ENCODE measurements at places on chromosomes 1 and 21. TPM values are rescaled to one million over a fixed set of nuclear protein-coding genes. Genes with fewer than 3 reads are reported as not detected.
A peak's percentile ranks its signal among the peaks of the same experiment; 100 is the strongest.

The SLAMF9 gene
- not detected for total RNA-seq

The CAPZB gene
- 154 TPM for total RNA-seq

The ANGPTL1 gene
- total RNA-seq: not detected

The SLC6A9 gene
- 0.74 TPM for total RNA-seq

DNA sequence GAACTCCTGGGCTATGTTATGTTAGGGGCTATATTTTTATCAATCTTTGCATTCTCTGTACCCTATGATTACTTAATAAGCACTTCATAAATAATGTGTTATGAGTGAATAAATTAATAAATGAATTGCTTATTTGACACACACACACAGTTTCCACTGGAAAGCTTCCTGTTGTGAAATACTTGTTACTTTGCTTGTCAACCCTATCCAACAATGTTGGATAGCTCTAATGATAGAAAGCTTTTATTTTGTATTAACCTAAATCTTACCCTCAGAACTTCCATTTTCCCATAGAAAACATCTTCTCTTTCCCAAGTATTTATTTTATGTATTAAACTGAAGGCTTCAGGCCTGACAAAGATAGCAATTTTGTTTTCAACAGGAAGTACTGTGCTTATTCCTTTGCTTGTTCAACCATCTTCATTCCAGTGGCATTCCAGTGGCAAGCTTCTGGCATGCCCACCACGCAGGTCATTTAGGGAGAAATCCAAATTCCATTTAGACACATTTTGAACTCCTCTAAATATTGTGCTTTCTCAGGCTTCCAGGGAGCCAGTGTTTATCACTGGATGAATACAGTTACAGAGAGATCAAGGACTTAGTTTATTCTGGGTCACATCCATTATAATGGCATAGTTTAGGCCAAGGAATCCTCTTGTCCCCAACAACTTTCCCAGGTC is 134.4 kb downstream of the TGFB2 start:
- peak; percentile 69 for DNase-seq

DNA sequence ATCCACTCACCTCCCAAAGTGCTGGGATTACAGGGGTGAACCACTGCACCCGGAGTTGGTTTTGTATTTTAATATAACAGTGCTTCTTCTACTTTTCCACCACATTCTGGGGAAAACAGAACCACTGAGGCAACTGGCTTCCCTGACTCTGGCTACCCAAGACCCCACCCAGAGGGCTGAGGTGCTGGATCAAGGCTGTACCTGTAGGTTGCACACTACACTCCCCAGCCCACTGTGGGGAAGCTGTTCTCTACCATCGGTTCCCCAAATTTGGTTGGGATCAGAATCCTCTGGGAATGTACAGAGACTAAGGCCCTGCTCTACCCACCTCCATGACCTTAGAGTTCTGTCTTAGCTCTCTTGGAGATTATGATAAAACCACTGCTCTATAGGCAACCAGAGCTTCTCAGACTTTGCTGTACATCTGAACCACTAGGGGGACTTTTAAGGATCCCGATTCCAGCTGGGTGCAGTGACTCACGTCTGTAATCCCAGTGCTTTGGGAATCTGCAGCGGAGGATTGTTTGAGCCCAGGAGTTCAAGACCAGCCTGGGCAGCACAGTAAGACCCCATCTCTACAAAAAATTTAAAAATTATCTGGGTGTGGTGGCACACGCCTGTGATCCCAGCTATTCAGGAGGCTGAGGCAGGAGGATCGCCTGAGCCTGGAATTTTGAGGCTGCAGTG is 51.6 kb downstream of the GNG4 start:
- peak; percentile 61 for DNase-seq

GRCh38 chr21:38505654-38506523 is 7.6 kb upstream of the ERG start:
- DNase-seq: peak; percentile 76

DNA sequence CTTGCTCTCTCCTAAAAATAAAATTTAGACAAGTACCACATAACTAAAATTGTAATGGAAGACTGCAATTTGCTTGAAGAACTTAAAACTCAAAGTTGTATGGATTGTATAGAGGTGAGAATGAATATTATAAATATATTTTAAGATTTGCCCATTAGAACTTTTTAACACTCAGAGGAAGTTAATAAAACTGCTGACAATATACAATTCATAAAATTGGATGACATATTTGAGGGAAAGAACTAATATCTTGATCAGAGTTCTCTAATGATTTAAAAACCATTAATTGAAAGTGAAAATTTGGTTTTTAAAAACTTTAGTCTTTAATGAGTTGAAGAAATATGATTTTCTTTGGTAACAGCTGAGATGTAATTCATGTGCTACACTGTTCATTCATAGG is 20.9 kb downstream of the TTC3 start:
- no peak for DNase-seq

DNA sequence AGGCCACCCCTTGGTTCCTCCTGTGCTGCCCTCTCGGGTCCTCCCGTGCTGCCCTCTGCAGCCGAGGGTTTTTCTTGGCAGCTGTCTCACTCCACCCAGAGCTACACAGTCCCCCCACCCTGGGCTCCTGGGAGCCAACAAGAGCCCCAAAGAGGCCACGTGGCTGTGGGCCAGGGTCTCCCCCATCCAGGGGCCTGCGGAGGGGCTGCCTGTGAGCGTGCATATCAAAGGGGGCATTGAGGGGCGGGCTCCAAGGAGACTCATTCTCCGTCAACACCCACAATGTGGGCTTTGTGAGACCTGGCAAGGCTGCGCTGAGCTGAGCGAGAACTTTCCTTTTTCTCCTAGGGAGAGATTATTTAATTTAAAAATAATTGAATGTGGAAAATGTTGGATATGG is 108.7 kb upstream of the ARHGEF16 start:
- no peak for DNase-seq

GRCh38 chr1:54763816-54764132 is 549 bp downstream of the PARS2 start:
- no peak for DNase-seq

- DNase-seq: no peak
Observed at GRCh38 chr1:98299861-98300260, 361.7 kb upstream of the SNX7 start.

GRCh38 chr1:22184454-22184853 is 41.6 kb upstream of the WNT4 start:
- DNase-seq: no peak

- no peak for DNase-seq
Observed at GRCh38 chr1:25190260-25190659, 42.0 kb downstream of the SYF2 start.

Measured in Daoy (cell line).